Colonic mucosa (tissue), 4 donors: ENCODE measurements at places on chromosomes 5 and 9. TPM values are rescaled to one million over a fixed set of nuclear protein-coding genes. Genes with fewer than 3 reads are reported as not detected.

GRCh38 chr9:37988602-37989001, 80.4 kb downstream of the SHB start:
- no peaks in the 10 kb centered on the region for H3K27me3 ChIP-seq
- no peak overlapping the region for H3K27ac ChIP-seq
- no peaks in the 10 kb centered on the region for H3K4me1 ChIP-seq
- DNase-seq, result no peak

- DNase-seq, result no peak
- no peaks in the 10 kb centered on the region for H3K27me3 ChIP-seq
- H3K4me3 ChIP-seq, result no peak overlapping the region
- no peak overlapping the region for H3K27ac ChIP-seq
- H3K4me1 ChIP-seq, result no peaks in the 10 kb centered on the region
- no peaks in the 10 kb centered on the region for H3K36me3 ChIP-seq
Measured at GRCh38 chr9:129874261-129875101, 39.2 kb downstream of the USP20 start.

DNA sequence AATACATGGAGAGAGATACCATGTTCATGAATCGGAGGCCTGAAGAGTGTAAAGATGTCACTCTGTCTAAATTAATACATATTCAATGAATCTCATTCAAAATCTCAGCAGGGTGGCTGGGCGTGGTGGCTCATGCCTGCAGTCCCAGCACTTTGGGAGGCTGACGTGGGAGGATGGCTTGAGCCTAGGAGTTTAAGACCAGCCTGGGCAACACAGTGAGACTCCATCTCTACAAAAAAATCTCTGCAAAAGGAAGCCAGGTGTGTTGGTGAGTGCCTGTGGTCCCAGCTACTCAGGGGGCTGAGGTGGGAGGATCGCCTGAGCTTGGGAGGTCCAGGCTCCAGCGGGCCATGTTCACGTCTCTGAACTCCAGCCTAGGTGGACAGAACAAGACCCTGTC, 49.7 kb downstream of the COL23A1 start:
- no peak for DNase-seq
- no peaks in the 10 kb centered on the region for H3K27me3 ChIP-seq
- H3K4me3 ChIP-seq, result no peak overlapping the region
- H3K36me3 ChIP-seq, result no peaks in the 10 kb centered on the region
- no peak overlapping the region for H3K27ac ChIP-seq

DNA sequence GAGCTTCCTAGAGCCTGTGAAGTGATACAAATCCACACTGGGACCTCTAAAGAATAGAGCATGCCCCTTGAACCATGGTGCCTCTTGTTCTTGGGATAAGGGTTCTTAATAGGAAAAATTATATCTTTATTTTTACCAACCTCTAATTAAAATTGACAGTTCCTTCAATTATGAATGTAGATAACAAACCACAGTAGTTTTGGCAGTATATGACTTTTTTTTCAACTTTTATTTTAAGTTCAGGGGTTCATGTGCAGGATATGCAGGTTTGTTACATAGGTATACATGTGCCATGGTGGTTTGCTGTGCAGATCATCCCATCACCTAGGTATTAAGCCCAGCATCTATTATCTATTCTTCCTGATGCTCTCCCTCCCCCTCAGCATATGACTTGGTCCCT, 974 bp downstream of the HEMGN start:
- H3K4me3 ChIP-seq, result no peak overlapping the region
- no peaks in the 10 kb centered on the region for H3K27me3 ChIP-seq
- H3K4me1 ChIP-seq, result no peaks in the 10 kb centered on the region
- no peaks in the 10 kb centered on the region for H3K36me3 ChIP-seq
- no peak overlapping the region for H3K27ac ChIP-seq

- no peaks in the 10 kb centered on the region for H3K36me3 ChIP-seq
- no peak for DNase-seq
- H3K4me1 ChIP-seq, result no peaks in the 10 kb centered on the region
Measured at GRCh38 chr5:157649101-157649500, 3.1 kb downstream of the SOX30 start.

GRCh38 chr9:129889941-129890717, 54.9 kb downstream of the USP20 start:
- peak overlapping the region; percentile 73 for H3K27ac ChIP-seq
- H3K4me1 ChIP-seq, result peaks cover 8% of the 10 kb centered on the region
- no peaks in the 10 kb centered on the region for H3K27me3 ChIP-seq
- DNase-seq, result peak; percentile 38
- no peak overlapping the region for H3K4me3 ChIP-seq
- no peaks in the 10 kb centered on the region for H3K36me3 ChIP-seq

DNA sequence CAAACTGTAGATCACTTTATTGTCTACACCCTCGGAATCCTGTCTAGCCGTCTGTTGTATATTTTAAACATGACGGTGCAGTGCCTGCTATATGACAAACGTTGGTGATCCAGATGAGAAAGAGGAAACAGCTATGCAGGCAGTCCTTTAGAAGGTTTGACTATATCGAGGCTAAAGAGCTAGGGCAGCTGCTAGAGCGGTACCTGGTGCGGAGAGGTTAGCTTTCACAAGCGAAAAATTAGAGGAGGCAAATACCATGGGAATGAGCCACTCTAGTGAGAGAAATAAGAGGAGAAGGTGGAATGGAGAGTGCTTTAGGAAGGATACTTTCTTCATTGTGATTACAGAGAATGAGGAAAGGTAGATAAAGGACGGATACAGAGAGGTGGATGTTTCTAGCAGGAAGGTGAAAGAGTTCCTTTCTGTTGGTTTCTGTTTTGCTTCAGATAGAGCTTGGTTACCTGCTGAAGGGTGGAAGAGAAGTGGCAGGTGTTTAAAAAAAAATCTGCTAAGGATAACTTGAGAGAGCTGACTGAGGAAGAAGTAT, 959 bp upstream of the FBXL17 start:
- no peaks in the 10 kb centered on the region for H3K36me3 ChIP-seq
- peak overlapping the region; percentile 98 for H3K27ac ChIP-seq
- peak overlapping the region; percentile 83 for H3K4me3 ChIP-seq
- H3K4me1 ChIP-seq, result peaks cover 4% of the 10 kb centered on the region
- no peak for DNase-seq

GRCh38 chr5:175867587-175868347, 3.6 kb upstream of the CPLX2 start:
- H3K27me3 ChIP-seq, result peaks cover 13% of the 10 kb centered on the region
- H3K27ac ChIP-seq, result no peak overlapping the region
- H3K36me3 ChIP-seq, result no peaks in the 10 kb centered on the region

DNA sequence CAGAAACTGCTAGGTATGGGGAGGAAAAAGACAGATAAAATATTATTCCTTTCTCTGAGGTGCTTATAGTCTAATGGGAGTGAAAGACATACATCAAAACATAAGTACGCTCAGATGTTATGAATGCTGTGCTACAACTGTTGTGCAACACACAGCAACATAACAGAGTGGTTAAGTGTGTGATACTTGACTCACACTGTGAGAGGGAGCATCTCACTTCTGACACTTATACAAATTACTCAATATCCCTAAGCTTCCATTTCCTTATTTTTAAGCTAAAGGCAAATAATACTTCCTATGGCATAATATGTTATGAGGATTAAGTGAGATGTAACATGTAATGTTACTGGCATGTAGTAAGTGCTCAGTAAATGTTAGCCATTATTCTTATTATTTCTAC, 110.6 kb upstream of the FER start:
- no peak overlapping the region for H3K27ac ChIP-seq
- no peak for DNase-seq
- no peaks in the 10 kb centered on the region for H3K36me3 ChIP-seq
- no peak overlapping the region for H3K4me3 ChIP-seq

DNA sequence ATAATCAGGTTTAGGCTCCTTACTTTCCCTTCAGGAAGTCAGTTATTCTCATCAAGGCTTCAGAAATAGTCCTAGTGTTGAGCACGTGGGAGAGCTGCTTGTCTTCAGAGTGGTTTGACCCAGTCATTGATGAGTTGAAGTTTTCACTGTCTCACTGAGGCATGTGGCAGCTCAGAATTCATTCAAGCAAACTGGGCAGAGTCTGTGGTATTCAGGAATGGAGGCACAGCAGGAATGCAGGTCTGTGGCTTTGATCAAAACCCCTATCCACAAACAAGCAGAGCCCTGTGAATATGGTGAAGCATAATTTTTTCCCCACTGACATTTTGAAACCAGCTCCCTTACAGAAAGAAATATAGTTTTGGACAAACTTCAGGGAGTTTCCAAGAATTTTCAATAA, 207.3 kb downstream of the CD180 start:
- H3K27ac ChIP-seq, result no peak overlapping the region
- H3K4me3 ChIP-seq, result no peak overlapping the region
- no peaks in the 10 kb centered on the region for H3K36me3 ChIP-seq
- no peak for DNase-seq

- H3K4me3 ChIP-seq, result no peak overlapping the region
- H3K36me3 ChIP-seq, result no peaks in the 10 kb centered on the region
- no peak for DNase-seq
Measured at GRCh38 chr5:6780802-6781391, 67.7 kb downstream of the TENT4A start.

TMEM174 gene
- total RNA-seq, result not detected

PCDHGB4 gene
- 0.96 TPM for total RNA-seq

C9orf153 gene
- total RNA-seq, result not detected

SLC22A5 gene
- total RNA-seq, result 38.6 TPM

KIF12 gene
- 33.8 TPM for total RNA-seq

NR5A1 gene
- 0.82 TPM for total RNA-seq

CEL gene
- total RNA-seq, result 16.6 TPM

FBLL1 gene
- 0.58 TPM for total RNA-seq
